Frontal cortex (tissue), 4 donors: ENCODE measurements at places on chromosomes 5 and 9.
A peak's percentile ranks its signal among the peaks of the same experiment; 100 is the strongest.

- no peak for DNase-seq
Measured at GRCh38 chr5:10279925-10280720, 27.6 kb downstream of the CMBL start.

GRCh38 chr5:132653716-132654115 lies 4.3 kb upstream of the IL13 start:
- no peak for DNase-seq

DNA sequence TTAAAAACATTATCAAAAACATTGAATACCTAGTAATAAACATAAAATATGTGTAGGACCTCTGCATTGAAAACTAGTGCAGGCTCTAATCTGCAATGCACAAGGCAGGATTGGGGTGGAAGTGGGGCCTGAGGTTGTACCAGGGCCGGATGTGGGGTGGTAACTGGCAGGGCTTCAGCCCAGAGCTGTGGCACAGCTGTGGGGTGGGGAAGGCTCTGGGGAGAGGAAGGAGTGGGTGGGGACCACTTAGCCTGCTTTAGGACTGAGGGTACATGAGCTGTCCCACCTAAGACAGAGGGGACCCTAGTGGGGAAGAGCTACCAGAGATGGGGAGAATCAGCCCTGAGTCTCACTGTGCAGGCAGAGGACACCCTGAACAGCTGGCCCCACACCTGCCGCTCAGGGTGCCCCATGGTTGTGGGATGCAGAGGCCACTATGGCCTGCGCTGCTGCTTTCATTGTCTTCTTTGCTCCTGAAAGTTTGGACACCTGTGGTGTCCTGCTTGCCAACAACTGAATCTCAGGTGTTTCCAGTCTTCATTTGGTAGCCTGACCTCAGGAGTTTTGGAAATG lies 311.4 kb downstream of the TLE4 start:
- no peak for DNase-seq

GRCh38 chr5:96673127-96673526 lies 11.0 kb downstream of the CAST start:
- DNase-seq: no peak

- DNase-seq: peak; percentile 89
Measured at GRCh38 chr9:137055385-137056364, 1.8 kb upstream of the ENTPD2 start.

DNA sequence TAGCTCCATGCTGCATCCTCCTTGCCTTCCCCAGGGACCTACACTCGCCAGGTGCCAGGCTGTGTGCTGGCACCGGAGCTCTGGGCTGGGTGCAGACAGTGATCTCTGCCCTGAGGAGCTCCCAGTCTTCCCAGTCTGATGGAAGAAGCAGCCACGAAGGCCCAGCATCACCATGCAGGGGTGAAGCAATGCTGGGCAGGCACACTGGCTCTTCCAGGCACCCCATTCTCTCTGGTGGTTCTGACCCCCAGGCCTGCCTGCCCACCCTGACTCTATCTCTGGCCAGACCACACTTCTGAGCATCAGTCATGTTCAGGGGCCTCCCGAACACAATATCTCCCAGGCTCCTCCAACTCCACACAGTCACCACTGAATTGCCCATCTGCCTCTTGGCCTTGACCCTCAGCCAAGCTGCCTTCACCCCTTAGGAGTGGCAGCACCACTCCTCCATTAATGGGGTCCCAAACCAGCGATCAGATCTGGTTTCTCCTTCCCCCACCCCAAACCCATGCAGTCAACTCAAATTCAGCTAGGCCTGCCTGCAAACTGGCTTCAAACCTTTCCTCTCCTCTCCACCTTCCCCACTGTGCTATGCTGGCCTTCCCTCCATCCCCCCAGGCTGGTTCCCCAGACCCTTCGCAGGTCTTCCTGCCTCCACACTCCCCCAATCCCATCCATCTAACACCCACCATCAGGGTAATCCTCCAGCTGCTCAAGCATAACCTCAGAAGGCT lies 102.7 kb upstream of the MVB12B start:
- no peak for DNase-seq

DNA sequence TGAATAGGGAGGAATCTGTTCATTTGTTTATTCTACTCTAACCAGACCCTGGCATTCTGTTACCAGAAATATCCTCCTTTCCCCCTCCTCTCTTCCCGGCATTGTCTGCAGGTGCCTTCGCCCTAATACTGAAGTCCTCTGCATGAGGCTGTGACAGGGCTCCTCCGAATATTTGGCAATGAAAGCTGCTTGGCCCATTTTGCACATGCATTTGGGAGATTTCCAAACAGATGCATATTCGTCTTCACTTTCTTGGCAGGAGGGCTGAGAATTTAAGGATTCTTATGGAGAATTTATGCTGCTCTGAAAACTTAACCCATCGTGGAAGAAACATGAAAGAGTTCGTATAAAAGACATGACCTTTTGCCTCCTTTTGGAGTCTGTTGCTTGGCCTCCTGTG lies 484.0 kb downstream of the ZNF608 start:
- no peak for DNase-seq

DNA sequence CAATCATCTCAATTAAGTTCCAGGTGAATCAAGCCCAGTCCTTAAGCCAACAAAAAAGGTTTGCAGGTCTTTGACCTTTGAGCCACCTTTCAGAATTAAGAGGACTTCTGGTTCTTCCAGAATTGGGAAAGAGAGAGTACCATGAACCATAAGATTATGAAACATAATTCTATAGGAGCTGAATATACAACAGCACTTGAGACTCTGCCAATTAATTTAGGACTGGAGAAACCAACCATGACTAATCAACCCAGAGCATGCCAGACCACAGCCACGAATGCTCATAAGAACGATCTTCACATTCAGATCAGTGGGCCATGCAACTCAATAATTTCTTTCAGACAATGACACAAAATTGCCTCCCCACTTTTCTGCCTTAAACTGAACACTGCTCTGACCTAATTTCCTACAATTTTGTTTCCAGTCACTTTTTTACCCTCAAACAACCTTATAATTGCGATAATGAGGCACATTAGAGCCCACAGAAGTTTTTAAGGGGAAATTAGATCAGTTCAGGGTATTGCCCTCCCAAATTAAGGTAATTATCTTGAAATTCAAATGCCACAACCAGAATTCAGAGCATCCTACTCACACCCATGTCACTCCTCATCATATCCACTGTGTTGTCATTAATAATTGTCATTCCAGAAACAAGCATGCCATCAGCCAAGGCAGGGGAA lies 213.4 kb downstream of the ATPSCKMT start:
- no peak for DNase-seq

DNA sequence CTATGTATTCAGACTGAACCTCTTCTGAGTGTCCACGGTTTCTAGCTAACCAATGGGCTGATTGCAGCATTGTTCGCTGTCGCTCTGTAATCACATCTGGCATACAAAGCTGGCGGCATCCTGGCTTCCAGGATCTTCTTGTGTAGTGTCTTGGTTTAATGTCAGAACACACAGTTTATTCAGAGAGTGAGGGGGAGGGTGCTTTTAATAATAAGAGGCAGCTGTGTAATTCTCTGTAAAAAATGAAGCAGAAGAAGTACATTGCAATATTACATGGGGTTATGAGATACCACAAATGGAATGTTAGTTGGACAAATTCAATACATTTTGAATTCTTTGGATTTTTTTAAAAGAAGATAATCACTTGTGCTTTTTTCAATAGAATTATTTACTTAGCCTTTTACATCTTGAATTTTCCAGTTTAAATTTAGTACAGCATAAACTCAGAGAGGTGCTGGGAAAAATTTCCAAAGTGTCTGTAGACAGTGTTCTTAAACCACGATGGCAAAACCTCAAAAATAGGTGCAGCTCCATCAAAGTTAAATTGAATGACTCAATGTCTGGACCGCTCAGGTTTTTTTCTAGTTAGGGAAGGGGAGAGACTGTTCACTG lies 206.0 kb downstream of the PCSK1 start:
- no peak for DNase-seq

DNA sequence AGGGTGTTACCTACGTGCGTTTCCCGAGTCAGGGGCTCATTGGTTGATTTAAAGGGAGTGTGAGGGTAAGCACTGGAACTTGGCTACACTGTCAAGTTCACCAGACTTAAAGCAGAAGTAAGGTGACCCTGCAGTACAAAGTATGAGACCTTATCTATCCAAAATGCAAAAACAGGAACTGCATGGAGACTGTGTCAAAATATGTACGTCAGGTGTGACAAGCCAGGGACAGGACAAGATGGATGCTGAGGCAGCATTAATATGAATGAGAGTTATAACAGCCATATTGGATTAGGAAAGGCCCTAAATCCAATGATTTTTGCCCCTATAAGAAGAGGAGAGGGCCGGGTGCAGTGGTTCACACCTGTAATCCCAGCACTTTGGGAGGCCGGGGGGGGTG lies 15.4 kb upstream of the SUSD3 start:
- no peak for DNase-seq

DNA sequence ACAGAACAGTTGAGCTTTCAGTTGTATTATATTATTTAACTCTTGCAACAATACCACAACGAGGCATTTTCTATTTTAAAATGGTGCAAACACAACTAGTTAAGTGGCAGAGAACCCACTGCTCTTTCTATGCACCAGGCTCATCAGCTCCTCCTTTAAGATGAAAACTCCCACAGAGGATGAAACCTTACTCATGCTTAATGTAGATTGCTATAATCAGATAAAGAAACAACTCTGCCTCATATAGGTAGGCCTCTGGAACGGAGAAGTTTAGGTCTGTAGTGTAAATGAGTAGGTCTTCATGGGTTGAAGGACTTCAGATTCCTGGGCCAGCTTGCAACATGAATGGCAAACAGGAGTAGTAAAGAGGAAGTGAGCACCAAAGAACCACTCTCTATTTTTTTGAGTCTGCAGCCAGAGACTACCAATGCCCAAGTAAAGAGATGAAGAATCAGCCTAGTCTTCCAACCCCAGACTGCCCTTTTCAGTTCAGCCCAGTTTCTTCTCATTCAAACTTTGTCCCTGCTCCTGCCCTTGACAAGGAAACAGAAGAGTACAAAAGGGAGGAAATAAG lies 33.9 kb downstream of the HACD4 start:
- DNase-seq: no peak

DNA sequence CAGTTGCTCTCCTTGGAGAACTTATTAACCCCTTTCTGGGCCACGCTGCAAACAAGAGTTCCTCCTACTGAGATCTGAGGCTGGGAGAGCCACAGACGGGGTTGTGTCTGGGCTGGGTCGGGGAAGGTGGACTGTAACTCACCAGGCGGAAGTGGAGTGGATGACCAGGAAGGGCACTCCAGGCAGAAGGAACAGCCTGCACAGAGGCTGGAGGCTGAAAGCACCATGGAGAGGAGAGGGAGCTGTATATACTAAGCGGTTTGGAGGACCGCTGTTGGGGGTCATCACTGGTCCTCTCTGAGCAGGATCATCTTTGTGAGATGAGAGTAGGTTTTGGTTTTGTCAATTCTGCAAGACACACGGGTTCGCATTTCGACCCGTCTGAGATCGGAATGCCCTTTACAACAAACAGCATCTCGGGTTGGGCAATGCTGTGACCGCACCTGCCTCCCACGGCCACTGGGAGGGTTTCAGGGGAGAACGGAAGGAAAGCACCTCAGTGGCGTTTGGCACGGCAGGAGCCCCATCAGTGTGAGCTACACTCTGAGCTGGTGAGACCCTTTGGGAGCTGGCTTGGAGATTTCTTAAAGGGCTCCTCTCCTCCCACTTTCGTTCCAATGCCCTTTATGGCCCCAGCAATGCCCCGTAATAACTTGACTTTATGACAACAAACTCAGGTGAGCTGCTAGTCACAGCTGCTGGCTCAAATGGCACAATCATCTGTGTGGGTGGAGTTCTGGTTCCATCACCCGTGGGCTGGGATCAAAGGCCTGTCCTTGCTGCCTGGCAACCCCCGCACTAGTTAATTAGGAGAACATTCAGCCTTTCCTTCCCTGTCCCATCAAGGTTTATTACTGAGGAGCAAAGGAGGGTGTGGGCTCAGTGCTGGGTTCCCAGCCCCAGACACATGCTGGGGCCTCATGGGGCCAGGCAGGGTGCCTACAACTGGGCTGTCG lies 18.7 kb upstream of the NEURL1B start:
- DNase-seq: no peak

GRCh38 chr5:10734037-10734709 lies 26.9 kb downstream of the DAP start:
- DNase-seq: no peak

GRCh38 chr5:122500245-122501088 lies 188.4 kb downstream of the SNCAIP start:
- DNase-seq: peak; percentile 40

DNA sequence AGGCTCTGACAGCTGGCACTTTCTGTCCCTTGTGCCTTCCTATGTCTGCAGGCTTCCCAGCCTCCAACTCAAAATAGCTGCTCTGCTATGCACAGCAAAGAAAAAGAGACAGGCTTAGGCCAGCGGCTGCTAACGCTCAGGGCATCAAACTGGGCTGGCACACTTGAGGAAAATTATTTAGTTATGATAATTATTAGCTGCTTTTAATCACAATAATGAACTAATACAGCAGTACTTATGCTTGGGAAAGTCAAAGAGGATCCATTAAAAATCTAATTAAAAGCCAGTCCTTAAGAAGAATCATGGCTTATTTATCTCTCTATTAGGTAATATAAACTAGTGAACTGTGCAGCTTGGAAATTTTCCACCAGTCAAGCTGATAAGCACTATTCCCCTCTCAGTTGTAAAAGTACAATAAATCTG lies 233.2 kb downstream of the SLIT3 start:
- no peak for DNase-seq

DNA sequence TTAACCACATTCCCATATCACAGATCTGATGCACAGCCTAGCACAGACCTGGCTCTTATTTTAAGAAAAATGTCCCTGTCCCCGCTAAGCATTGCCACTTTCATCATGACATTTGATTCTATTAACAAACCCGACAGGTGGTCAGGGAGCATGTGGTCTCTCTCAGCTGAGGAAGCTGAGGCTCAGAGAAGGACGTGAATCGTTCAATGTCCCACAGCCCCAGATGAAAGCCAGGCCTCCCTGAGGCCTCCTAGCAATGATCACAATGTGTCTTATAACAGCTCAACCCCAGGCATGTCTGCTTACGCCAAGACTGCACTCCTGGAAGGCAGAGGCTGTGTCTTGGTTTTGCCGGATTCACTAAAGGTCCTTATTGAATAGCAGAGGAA lies 10.4 kb upstream of the CRB2 start:
- no peak for DNase-seq

DNA sequence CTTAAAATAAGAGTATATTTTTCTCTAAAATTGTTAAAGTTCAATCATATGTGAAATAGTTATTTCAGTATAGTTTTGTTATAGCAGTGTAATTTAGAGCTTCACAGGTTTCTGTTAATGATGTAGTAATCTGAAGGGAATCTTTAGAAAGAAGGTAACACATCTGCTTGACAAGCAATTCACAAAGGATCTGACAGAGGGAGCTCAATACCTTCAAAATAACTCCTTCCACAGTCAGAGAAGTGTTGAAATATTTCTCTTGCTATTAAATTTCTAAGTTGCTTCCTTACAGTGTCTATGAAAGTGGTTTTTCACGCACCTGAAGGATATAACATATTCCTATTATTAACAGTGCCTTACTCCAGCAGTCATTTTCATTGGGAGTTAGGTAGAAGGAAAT lies 44.9 kb downstream of the SLC25A51 start:
- DNase-seq: no peak

- no peak for DNase-seq
Measured at GRCh38 chr5:74624501-74624900, 16.0 kb downstream of the ENC1 start.
